ENCODE measurements at places on chromosomes 16 and 17.

DNA sequence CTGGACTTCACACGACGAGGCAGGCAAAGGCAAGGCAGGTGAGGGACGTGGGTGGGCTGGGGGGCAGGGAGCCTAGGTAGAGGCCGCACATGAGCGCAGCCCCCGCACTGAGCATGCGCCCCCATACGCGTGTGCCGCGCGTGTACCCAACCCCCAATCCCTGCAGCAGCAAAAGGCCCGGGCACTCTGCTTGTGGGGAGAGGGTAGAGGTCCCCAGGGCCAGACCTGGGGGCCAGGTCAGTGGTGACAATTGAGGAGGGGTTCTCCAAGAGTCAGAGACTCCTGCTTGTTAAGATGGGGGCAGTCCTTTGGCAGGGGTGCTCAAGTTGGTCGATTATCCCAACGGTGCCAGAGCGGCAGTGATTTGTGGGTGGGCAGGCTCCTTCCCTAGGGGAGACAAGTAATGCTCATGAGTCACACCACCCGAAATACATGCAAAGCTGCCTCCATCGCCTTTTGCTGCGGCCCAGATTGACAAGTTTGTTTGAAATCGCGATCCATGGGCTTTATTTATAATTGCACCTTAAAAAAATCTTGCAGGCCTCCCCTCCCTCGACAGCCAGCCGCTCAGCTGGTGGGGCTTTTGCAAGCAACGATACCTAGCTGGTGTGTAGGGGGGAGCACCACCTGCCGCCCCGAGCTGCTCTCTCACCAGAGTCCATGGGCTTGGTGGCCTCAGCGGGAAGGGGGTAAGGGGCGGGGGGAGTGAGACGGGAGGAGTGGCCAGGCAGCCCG, 1.1 kb upstream of the GIT1 start:
- DNase-seq, result no peak

DNA sequence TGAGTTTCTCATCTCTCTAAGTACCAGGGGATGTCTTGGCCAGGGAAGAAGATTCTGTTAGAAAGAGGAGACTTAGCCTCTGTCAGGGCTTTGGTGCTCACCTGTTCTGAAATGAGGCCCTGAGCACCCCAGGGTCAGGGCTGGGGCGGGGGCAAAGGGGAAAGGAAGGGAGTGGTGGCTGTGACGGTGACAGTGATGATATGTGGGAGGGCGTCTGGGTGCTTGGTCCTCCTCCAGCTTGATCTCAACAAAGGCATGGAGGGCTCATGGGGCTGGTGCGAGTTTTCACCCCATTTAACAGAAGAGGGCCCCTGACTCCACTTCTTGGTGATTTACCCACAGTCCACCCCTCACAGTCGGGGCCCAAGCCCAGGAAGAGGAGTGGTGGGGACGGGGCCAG, 15.1 kb downstream of the SOX8 start:
- DNase-seq, result no peak

DNA sequence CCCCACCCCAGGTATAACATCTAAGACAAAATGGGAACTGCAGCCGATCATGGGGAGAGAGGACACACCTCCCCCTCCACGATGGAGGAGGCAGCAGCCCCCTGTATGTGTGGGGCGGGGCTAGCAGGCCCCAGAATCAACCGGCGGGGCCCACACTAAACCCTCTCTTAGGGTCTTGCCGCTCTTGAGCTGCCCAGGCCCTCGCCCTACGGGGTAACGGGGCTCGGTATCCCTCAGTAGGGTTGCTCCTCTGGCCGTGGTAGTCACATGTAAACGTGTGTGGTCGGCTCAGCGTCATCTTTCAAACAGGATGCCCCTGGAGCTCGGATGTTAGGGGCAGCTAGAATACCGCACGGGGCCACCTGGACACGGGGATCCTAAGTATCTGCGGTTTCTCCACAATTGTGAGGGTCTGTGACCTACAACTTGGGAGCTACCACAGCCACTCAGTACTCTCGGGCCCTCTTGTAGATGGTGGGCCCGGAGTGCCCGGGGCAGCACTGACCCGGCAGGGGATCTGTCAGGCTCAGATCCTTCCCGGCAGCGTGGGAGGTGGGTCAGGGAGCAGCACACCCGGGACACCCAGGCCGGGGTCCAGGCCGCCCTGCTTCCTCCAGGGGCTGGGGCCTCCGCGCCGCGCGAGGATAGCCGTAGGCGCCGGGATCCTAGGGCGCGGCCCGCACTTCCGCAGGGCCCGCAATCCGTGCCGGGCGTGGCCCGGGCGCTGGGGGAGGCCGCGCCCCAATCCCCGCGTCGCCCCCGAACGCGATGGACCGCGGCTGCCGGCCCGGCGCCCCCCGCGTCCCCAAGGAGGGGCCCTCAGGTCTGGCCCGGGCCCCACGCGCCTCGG, 781 bp downstream of the ARHGDIA start:
- DNase-seq, result peak; percentile 51

DNA sequence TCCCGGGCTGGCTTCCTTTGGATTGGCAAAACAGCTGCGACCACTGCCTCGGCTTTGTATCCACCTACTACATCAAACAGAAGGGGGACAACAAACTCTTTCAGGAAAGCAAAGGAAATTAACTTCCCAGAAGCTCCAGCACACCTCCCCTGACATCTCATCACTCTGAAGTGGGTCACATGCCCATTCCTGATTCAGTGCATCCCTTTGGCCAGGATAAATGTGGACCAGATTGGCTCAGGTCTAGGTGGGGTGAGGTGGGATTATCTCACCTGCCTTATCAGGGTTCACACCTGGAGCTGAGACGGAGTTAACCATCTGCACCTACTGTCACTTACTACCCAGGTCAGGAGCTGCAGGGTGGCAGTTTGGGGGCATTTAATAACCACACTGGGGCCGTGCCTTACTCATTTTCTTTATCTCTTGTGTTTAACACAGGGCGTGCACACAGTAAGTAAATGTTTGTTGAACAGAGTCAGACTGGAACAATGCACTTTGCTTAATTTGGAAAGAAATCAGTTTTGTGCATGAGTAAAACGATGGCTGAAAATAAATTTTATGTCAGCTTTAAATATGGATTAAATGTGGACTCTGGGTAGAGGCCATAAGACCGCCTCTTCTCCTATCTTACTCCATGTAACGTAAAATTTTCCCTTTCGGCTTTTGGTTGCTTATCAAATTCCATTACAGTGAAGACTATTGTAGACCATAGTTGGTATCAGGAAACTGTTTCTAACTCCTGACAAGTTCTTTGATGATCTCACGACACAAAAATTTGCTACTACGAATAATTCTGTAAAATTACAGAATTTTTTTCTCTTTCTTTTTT, 36.0 kb downstream of the IQCK start:
- DNase-seq, result no peak

DNA sequence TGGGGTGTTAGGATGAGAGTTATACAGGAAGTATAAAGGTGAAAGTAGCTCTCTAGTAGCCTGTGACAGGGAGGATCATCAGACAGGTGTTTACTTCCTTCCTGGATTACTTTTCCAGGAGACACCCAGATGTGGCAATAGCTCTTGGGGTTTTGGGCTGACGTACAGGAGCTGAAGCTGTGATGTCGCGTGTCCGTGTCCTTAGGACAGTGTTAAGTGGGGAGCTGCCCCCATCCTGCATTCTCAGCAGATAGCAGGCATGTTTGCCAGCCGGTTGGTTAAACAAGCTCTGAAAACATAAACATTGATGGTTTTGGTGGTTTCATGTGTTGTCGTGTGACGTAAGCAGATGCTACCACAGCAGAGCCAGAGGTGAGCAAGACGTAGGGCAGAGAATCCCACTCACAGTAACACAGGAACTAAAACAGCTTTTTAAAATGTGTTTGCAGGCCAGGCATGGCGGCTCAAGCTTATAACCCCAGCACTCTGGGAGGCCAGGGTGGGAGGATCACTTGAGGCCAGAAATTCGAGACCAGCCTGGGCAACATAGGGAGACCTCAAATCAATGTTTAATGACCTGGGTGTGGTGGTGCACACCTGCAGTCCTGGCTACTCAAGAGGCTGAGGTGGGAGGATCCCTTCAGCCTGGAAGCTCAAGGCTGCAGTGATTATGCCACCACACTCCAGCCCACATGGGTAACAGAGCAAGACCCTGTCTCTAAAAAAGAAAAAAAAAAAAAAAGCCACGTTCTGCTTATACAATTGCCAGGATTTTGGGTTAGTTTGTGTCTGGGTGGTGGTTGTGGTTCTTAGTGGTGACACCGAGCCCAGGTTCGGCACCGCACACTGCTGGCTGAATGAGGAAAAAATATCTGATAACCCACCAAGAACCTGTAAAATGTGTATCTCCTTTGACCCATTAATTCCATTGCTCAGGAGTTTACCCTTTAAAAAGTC, 18.2 kb upstream of the IL17C start:
- no peak for DNase-seq

DNA sequence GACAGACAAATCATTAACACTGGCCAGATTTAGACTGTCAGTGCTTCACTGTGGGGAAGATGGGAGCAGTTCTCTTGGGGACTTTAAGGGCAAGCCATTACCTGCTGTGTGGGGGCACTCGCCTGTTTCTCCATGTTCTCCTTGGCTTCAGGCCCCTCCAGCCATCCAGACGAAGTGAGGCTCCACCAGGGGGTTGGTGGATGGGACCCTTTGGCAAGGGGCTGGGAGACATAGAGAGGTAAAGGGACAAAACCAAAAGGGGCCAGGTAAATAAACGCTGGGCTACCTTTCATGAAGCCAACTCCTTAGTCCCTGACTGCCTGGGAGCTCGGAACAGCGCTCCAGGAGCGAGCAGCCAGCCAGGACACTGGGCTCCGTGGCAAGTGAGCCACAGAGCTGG, 14.0 kb downstream of the TBX4 start:
- DNase-seq, result no peak

GRCh38 chr17:75652341-75652740, 14.6 kb downstream of the RECQL5 start:
- no peak for DNase-seq

DNA sequence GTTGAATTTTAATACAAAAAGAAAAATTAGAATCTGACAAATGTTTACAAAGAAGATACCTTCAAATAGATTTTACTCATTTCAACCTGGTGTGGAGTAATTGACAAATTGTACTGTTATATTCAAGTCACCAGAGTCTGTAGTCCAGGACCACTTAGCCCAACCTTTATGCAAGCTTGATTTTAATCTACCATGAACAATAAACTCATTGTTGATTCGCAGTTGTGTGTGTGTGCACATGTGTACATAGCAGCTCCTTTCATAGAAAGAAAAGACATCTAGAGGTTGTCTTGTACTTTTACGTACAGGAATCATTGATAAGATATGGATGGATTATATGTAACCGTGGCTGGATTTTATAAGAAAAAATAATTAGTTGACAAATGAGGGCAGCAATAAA, 20.7 kb upstream of the LRRC37A start:
- DNase-seq, result no peak

GRCh38 chr17:34424814-34425491, 61.9 kb upstream of the CCL1 start:
- DNase-seq, result no peak

GRCh38 chr16:48555155-48555554, 54.8 kb downstream of the N4BP1 start:
- DNase-seq, result no peak

DNA sequence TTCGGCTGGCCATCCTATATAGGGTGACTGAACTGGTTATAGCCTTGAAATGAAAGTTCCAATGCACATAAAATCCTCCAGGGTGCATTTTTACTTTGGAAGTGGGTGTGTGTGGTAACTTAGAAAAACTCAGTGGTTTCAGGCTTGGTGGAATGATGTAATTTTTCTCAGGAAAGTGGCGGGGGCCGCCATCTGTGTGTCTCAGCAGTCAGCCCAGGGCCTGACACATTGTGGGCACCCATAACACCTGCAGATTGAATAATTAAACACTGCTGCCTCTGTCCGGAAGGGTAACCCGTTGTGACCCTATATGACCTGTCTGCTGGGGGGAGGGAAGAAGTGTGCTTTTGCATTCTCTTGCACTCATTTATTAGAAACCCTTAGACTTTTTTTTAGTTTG, 2.2 kb upstream of the PDP2 start:
- no peak for DNase-seq

DNA sequence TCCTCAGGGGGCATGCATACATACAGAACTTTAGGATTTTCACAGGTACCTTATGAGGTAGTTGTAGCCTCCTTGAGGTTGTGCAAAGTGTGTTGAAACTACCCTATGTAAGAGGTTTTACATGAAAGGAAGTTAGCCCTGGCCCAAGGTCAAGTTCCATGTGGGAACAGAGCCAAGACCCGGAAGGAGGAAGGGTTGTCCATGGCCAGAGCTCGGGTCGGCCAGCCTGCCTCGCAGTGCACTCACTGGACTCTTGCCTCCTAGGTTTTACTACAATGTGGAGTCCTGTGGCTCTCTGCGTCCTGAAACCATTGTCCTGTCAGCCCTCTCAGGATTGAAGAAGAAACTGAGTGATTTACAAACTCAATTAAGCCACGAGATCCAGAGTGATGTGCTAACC, 8.2 kb downstream of the POLR2C start:
- DNase-seq, result no peak

- no peak for DNase-seq
Observed at GRCh38 chr16:89764711-89765201, 43.4 kb downstream of the ZNF276 start.
